A549 treated with ZK216348 at 1 μM for 4 hours (cell line): ENCODE measurements at places on chromosomes 5 and 9. TPM values are rescaled to one million over a fixed set of nuclear protein-coding genes. Genes with fewer than 3 reads are reported as not detected.

Gene HBEGF
- total RNA-seq: 5.4 to 7.5 TPM (median 6.4 TPM) in 5 replicates

Gene CDKN2B-AS1
- total RNA-seq: not detected in 5 replicates

Gene GNA14
- total RNA-seq: 0.14 to 0.16 TPM in 2 of 5 replicates, not detected in the others

Gene CTSV
- 11.7 to 13.9 TPM (median 12.8 TPM) in 5 replicates for total RNA-seq

Gene SPRY4
- 5.3 to 9.4 TPM (median 7.1 TPM) in 5 replicates for total RNA-seq

Gene PTPN3
- 13.1 to 17.4 TPM (median 16.5 TPM) in 5 replicates for total RNA-seq

Gene REEP2
- 6.1 to 8.2 TPM (median 6.8 TPM) in 5 replicates for total RNA-seq

Gene OR13F1
- not detected in 5 replicates for total RNA-seq
